AML-193 (cell line): ENCODE measurements at places on chromosomes 1 and 21.
A peak's percentile ranks its signal among the peaks of the same experiment; 100 is the strongest.

- peak; percentile 44 for DNase-seq
Observed at GRCh38 chr21:26850116-26850643, 5.0 kb upstream of the ADAMTS1 start.

DNA sequence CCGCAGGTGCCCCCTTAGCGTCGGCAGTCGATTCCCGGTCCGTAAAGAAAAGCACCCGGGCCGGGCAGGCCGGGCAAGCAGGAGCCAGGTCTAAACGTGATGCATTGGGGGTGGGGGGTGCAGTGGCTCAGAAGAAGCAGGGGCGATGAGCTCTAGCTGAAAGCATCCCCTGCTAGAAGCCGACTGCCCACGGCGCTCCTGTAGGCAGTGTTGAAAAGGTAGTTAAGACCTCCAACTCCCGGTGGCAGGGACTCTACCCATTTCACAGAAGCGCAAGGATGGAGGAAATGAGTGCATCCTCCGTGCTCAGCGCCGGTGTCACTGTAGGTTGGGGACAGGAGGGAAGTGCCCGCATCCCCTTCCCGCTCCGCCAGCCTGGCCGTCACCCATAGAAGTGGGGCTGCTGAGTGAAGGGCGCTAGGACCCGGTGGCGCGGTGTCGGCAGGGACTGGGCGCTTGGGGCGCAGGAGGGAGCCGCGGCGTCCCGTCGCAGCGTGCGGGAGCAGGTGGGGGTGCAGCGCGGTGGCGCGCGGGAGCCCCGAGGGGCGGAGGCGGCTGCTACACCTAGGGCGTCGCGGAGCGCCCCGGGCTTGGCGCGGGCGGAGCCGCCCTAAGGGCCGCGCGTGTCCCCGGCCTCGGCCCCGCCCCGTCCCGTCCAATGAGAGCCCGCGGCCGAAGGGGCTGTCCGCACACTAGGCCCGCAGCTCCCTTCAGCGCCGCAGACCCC, at the start of gene WNT2B:
Gene WNT2B, plus strand, starts transcription at position 688 of the 727 bp plus-strand sequence. CDS start 298 bp downstream, outside the sequence.
- DNase-seq, result no peak

GRCh38 chr1:165637427-165637826, 6.4 kb downstream of the MGST3 start:
- DNase-seq, result no peak

- no peak for DNase-seq
Observed at GRCh38 chr1:51877434-51878307, 856 bp downstream of the NRDC start.

- no peak for DNase-seq
Observed at GRCh38 chr1:54614563-54614962, 8.8 kb downstream of the FAM151A start.

DNA sequence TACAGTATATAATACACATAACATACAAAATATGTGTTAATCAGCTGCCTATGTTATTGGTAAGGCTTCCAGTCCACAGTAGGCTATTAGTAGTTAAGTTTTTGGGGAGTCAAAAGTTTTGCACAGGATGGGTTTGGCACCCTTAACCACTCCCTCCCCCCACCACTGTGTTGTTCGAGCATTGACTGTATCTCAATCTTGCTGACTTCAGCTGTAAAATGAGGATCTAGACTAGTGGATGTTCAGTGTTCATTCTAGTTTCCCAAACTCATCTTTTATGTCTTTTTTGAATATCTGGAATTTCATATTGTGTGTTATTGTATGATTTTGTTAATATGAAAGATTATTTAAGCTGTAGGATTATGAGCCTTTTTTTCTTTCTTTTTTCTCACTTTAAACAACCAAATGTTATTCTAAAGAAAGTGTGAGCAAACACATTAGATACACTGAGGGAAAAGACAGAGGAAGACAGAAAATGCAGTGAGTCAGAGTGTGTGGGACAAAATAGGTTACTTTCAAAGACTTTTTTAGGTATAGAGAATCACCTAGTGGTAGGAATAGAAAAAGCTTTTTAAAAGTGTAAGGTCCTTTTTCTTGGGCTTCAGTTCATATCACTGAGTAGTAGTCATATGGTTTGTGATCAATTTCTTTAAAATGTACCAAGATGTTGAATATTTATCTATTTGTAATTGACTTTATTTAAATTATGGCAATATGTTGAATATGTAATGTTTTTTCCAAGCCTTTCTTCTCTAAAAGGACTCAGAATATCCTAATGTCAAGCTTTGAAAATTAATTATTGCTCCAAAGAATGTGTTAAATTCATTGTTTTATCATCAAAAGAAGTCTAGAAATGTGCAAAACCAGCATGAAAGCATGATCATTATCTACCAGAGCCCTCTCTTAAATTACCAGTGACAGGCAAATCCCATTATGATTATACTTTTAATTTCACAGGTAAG, 17.9 kb upstream of the CENPF start:
- DNase-seq, result peak; percentile 75

DNA sequence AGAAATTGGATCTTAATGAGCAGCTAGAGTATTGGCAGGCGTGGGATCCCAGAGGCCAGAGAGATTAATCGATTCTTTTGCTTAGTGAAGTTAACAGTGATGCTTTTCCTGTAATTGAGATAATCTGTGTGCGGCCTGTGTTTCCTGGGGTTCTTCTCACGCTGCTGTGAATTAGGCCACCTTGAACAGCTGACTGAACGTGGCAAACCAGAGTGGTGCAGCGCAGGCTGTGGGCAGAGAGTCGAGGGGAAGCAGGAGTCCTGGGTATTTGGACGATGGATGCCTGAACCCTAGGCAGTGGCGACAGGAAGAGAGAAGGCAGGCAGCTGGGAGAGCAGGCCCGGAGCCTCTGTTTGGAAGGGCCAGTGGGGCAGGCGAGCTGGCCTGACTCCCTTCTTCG, 51.7 kb downstream of the RYR2 start:
- DNase-seq, result no peak

GRCh38 chr1:228842094-228842775, 107.0 kb downstream of the RHOU start:
- DNase-seq, result no peak

DNA sequence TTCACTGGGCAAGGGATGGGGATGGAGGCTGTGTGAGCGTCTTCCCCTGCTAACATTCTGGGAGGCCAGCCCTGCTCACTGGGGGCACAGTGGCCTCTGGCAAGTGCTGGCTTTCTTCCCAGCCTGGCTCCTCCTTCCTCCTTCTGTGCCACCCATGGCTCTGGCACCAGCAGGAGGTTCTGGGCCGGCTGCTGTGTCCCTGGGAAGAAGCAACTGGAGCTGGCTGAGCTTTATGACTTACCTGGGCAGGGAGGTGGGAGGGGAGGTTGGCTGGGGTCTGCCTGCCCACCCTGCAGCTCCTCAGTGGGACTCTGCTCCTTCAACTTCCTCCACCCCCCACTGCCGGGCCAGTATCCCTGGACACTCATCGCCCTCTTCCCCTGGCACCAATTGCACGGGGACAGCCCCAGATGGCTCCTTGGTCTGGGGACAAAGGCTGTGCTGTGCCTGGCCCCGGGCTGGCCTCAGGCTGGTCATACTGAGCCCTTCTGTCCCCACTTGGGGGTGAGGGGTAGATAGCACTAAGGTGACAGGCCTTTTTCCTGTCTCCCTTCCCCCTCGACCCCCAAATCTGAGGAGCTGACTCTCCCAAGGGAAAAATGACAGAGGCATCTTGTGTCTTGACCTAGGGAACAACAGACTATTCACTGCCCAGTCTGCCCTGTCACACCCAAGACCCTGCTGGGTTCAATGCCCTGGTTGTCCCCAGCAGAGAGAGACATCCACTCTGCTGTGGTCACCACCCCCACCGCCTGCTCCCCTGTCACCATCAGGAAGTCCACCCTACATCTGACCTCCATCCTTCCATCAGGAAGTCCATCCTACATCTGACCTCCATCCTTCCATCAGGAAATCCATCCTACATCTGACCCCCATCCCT, 14.4 kb downstream of the CDK18 start:
- DNase-seq, result no peak

DNA sequence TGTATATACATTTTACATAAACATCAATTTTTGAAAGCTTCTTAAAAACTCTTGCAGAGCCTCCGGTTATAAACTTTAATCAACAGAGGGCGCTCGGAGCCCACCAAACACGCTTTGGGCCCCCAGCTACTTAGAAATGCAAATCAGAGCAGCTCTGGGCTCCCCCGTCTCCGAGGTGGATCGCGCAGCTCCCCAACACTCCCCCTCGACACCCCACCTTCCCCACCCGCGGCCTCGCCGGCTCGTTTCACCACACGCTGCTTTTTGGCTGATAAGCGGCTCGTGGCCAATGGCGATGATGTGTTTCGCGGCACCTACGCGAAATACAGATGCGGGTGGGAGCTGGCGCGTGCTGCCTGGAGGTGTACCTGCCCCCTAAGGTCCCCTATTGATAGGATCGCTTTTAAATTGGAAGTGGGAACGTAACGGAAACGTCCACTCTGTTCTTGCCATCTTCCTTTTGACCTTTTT, 1.7 kb upstream of the KIF26B start:
- DNase-seq, result peak; percentile 44

DNA sequence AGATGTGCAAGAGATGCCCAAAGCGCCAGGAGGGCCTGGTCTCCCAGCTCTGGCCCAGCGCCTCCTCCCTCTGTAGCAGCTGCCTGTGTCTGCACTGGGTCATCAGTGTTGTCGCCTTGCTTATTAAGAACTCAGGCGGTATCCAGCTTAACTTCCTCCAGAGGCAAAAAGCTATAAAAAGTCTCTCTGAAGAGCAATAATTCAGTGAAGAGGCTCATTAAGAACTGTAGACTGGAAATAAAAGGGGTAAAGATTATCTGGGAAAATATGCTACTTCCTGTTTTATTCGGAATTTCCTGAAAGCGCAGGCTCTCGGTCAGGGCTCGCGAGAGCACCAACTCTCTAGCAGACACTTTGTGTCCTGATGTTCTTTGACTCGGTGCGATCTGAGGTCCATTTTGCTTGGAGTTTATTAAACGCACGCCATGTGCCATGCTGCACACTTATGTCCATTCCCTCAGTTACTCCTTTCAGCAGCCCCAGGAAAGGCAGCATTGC, 70.4 kb downstream of the MRPS6 start:
- no peak for DNase-seq

- DNase-seq, result no peak
Observed at GRCh38 chr1:155160128-155160527, 13.0 kb downstream of the KRTCAP2 start.

GRCh38 chr1:228445843-228446650, 29.4 kb upstream of the TRIM17 start:
- no peak for DNase-seq

GRCh38 chr1:183206538-183207122, 20.6 kb downstream of the LAMC2 start:
- DNase-seq, result no peak

GRCh38 chr21:38477226-38477625, 21.1 kb downstream of the ERG start:
- no peak for DNase-seq

DNA sequence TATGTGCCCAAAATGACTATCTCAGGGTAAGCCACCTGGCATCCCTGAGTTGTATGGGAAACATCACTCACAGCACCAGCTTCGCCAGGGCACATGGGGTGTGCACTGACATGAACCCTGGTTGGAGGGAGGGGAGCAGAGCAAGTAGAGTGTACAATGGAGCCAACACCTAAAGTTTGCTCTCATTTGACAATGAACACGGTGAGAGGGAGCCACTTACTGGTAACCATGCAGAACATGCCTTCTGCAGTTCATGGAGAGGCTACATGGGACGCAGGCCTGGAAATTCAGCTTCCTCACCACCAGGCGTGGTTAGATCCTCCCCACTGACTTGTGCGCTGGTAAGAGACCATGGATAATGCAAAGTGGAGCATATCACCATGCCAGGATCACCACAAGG, 10.0 kb upstream of the CPLANE2 start:
- no peak for DNase-seq

DNA sequence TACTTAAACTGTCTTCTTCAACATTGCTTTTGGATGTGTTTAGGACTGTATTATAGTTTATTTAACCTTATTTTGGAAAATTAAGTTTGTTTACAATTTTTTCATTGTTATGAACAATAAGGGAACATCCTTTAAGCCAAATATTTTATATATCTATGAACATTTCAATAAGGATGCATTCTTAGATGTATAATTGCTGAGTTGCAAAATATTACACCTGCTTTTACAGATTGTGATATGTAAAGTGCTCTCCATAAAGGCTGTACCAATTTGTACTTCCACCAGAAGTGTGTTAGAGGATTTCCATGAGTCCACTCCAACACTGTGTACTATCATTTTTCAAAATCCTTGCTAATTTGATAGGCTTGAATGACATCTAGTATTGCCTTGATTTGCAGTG, 7.7 kb downstream of the IL23R start:
- DNase-seq, result no peak
